G401 (cell line): ENCODE measurements at places on chromosomes 1 and 21. TPM values are rescaled to one million over a fixed set of nuclear protein-coding genes. Genes with fewer than 3 reads are reported as not detected.

Gene RNU1-3
- not detected in 2 replicates for total RNA-seq

Gene FCER1G
- total RNA-seq = 0.49 TPM in 1 of 2 replicates, not detected in the other

Gene CACNA1S
- 0.06 TPM in 1 of 2 replicates, not detected in the other for total RNA-seq

Gene ATP1A2
- not detected in 2 replicates for total RNA-seq

Gene NIPAL3
- 9.0 and 12.3 TPM in 2 replicates for total RNA-seq

Gene FMO2
- 0.14 and 0.25 TPM in 2 replicates for total RNA-seq

Gene UQCRHL
- total RNA-seq = 6.0 and 6.8 TPM in 2 replicates

Gene ATP1B1
- total RNA-seq = 15.0 and 17.5 TPM in 2 replicates

Gene AHDC1
- total RNA-seq = 6.5 and 8.1 TPM in 2 replicates

Gene S100A14
- total RNA-seq = 0.75 TPM in 1 of 2 replicates, not detected in the other

Gene CASP9
- total RNA-seq = 12.3 and 15.6 TPM in 2 replicates

Gene FCRL6
- not detected in 2 replicates for total RNA-seq

Gene SF3B4
- 20.3 and 23.3 TPM in 2 replicates for total RNA-seq

Gene NLRP3
- not detected in 2 replicates for total RNA-seq

Gene METTL18
- 9.6 and 9.9 TPM in 2 replicates for total RNA-seq

Gene ADGRB2
- total RNA-seq = 45.4 and 49.5 TPM in 2 replicates

Gene LCE1E
- not detected in 2 replicates for total RNA-seq

Gene NUP210L
- not detected in 2 replicates for total RNA-seq

Gene SLAMF7
- total RNA-seq = not detected in 2 replicates

Gene OR2L5
- total RNA-seq = not detected in 2 replicates

Gene CFHR3
- total RNA-seq = not detected in 2 replicates

Gene TRIM46
- 0.14 and 0.37 TPM in 2 replicates for total RNA-seq

Gene MRPS14
- total RNA-seq = 24.9 and 30.1 TPM in 2 replicates

Gene CDK18
- 4.0 and 6.6 TPM in 2 replicates for total RNA-seq

Gene SERTAD4
- 7.3 and 14.2 TPM in 2 replicates for total RNA-seq

Gene RC3H1
- 13.4 and 15.4 TPM in 2 replicates for total RNA-seq
